ENCODE measurements at places on chromosomes 2 and 18. TPM values are rescaled to one million over a fixed set of nuclear protein-coding genes. Genes with fewer than 3 reads are reported as not detected.

- H3K36me3 ChIP-seq = peaks cover 29% of the 10 kb centered on the region
- no peak overlapping the region for H3K27ac ChIP-seq
- no peaks in the 10 kb centered on the region for H3K27me3 ChIP-seq
Measured at GRCh38 chr2:58186501-58186900, 54.6 kb downstream of the FANCL start.

GRCh38 chr2:159939946-159940345 lies 122.5 kb downstream of the PLA2R1 start:
- no peaks in the 10 kb centered on the region for H3K36me3 ChIP-seq
- no peak for DNase-seq
- no peak overlapping the region for H3K4me3 ChIP-seq
- H3K27me3 ChIP-seq = no peaks in the 10 kb centered on the region

- peak overlapping the region; percentile 38 for H3K4me3 ChIP-seq
- H3K36me3 ChIP-seq = peaks cover 3% of the 10 kb centered on the region
- no peaks in the 10 kb centered on the region for H3K27me3 ChIP-seq
- peaks cover 85% of the 10 kb centered on the region for H3K4me1 ChIP-seq
- DNase-seq = no peak
Measured at GRCh38 chr18:28043631-28044030, 133.3 kb downstream of the CDH2 start.

- no peak for DNase-seq
- H3K27ac ChIP-seq = no peak overlapping the region
- H3K4me3 ChIP-seq = no peak overlapping the region
Measured at GRCh38 chr2:23497536-23497935, 112.6 kb downstream of the KLHL29 start.

DNA sequence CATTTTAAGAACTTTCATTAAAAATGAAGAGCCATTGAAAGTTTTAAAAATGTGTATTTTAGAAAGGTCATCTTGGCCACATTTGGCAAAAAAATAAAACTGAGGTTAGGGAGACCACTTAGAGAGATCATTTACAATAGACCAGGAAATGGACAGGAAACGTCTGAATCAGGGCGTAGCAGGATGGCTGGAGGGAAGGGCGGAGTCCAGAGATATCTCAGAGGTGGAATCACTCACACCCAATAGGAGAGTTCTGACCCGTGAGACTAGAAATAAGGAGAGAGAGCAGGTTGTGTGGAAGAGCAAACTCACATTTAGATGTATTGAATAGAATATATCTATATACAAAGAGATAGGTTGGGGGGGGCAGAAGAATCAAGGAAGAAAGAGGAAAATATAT lies 373.4 kb downstream of the METTL4 start:
- no peaks in the 10 kb centered on the region for H3K4me1 ChIP-seq
- no peak for DNase-seq
- no peak overlapping the region for H3K27ac ChIP-seq

GRCh38 chr2:151363709-151364108 lies 6.3 kb downstream of the TNFAIP6 start:
- H3K4me3 ChIP-seq = no peak overlapping the region
- no peaks in the 10 kb centered on the region for H3K36me3 ChIP-seq
- no peak for DNase-seq
- peak overlapping the region; percentile 76 for H3K27ac ChIP-seq
- no peaks in the 10 kb centered on the region for H3K27me3 ChIP-seq
- peaks cover 15% of the 10 kb centered on the region for H3K4me1 ChIP-seq

GRCh38 chr2:161373942-161374341 lies 42.2 kb upstream of the TBR1 start:
- H3K27ac ChIP-seq = no peak overlapping the region
- no peak overlapping the region for H3K4me3 ChIP-seq
- H3K36me3 ChIP-seq = peaks cover 8% of the 10 kb centered on the region
- H3K4me1 ChIP-seq = peaks cover 15% of the 10 kb centered on the region

DNA sequence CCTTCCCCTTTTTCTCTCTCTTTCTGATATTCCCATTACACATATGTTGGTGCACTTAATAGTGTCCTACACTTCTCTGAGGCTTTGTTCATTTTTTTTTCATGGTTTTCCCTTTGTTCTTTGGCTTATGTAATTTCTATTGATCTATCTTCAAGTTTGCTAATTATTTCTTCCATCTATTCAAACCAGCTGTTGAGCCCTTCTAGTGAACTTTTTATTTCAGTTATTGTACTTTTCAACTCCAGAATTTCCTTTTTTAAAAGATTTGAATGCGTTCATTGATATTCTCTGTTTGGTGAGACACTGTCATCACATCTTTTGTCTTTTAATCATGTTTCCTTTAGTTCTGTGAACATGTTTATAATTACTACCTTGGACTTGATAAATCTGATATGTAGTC lies 118.2 kb downstream of the ARHGEF4 start:
- peaks cover 21% of the 10 kb centered on the region for H3K36me3 ChIP-seq
- no peak overlapping the region for H3K27ac ChIP-seq
- no peaks in the 10 kb centered on the region for H3K4me1 ChIP-seq
- peaks cover 17% of the 10 kb centered on the region for H3K27me3 ChIP-seq
- DNase-seq = no peak

DNA sequence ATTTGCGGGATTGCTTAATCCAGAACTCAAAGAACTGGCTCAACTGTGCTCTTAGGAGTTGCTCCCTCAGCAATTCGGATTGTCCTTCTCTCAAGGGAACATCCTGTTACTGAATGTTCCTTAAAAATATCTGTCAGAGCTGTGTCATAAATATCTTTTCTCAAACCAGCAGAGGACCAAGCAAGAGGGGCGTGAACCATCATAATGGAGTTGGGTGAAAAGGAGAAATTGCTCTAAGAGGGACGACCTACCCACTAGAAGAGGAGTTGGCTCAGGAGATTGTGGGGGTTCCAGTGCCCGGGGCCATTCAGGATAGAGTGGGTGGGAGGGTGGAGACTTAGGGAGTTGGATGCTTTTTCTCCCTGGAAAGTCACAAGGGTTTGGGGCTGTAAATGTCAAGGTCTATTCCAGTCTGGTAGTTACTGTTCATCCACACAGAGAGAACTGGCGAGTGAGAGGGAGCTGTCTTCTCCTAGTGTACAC lies 59.5 kb downstream of the MERTK start:
- DNase-seq = no peak
- H3K4me1 ChIP-seq = peaks cover 26% of the 10 kb centered on the region
- H3K27me3 ChIP-seq = peaks cover 60% of the 10 kb centered on the region
- H3K27ac ChIP-seq = no peak overlapping the region

DNA sequence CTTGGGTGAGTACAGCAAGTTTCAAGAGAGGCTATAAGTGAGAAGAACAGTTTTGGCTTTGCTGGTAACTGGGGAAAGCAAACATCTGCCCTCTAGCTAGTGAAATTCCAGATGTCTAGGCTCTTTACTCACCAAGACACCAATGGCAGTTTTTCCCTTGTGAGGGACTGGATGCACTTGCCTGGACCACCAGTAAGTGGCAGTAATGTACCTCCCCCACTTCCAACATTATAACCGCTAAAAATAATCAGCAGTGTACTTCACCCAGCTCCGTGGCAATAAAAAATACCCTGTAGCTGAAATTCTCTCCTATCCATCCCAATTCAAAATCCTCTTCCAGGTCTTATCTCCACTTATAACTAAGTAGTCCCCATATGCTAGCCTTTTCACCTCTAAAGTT lies 383.9 kb downstream of the ARHGAP15 start:
- peak overlapping the region; percentile 4 for H3K27ac ChIP-seq
- H3K36me3 ChIP-seq = peaks cover 2% of the 10 kb centered on the region
- peaks cover 15% of the 10 kb centered on the region for H3K4me1 ChIP-seq
- H3K27me3 ChIP-seq = no peaks in the 10 kb centered on the region

GRCh38 chr18:55416791-55417190 lies 171.2 kb downstream of the TCF4 start:
- H3K27ac ChIP-seq = no peak overlapping the region
- no peak overlapping the region for H3K4me3 ChIP-seq
- H3K4me1 ChIP-seq = peaks cover 36% of the 10 kb centered on the region
- H3K27me3 ChIP-seq = no peaks in the 10 kb centered on the region
- H3K36me3 ChIP-seq = no peaks in the 10 kb centered on the region

DNA sequence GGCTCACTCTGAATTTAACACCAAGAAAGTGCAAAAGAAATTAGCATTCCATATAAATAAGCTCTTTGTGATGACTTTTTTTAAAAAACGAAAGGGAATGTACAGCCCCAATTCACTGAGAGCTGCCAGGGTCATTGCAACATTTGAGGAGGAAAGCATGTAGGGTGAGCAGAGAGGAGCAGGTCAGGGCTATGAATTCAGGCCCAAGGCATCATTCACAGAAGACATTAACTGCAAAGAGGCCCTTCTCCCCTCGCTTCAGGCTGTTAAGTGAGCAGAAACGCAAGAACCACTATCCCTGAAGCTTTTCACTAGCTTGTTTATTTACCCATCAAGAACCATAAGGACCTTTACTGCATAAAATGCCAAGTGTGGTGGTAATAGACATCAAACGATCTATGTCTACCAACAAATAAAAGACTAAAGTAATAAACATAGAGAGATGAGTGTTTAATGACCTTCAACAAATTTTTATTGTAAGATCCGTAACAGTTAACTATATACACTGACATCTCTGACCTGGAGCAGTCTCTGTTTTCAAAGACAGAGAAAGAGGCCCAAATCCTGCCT lies 333.1 kb upstream of the HNRNPA3 start:
- DNase-seq = no peak
- peaks cover 19% of the 10 kb centered on the region for H3K4me1 ChIP-seq

GRCh38 chr2:168237741-168238140 lies 9.7 kb downstream of the STK39 start:
- H3K4me1 ChIP-seq = no peaks in the 10 kb centered on the region
- no peak overlapping the region for H3K27ac ChIP-seq
- no peak for DNase-seq
- H3K36me3 ChIP-seq = peaks cover 4% of the 10 kb centered on the region
- no peaks in the 10 kb centered on the region for H3K27me3 ChIP-seq

- peaks cover 13% of the 10 kb centered on the region for H3K36me3 ChIP-seq
- no peaks in the 10 kb centered on the region for H3K4me1 ChIP-seq
- no peaks in the 10 kb centered on the region for H3K27me3 ChIP-seq
- H3K4me3 ChIP-seq = no peak overlapping the region
- no peak for DNase-seq
- H3K27ac ChIP-seq = no peak overlapping the region
Measured at GRCh38 chr2:154291927-154292326, 406.6 kb upstream of the KCNJ3 start.

GRCh38 chr2:69116438-69116837 lies 103.5 kb downstream of the ANTXR1 start:
- no peaks in the 10 kb centered on the region for H3K4me1 ChIP-seq
- no peak overlapping the region for H3K27ac ChIP-seq
- peaks cover 6% of the 10 kb centered on the region for H3K36me3 ChIP-seq
- DNase-seq = no peak

The CAVIN2 gene
- total RNA-seq = not detected

The PDE1A gene
- total RNA-seq = 27.4 TPM

The PTPRN gene
- 3.2 TPM for total RNA-seq

The TANC1 gene
- total RNA-seq = 13.2 TPM

The TM4SF20 gene
- total RNA-seq = not detected
